ENCODE measurements at places on chromosomes 4 and X.

GRCh38 chr4:147799986-147800555, 68.2 kb downstream of the ARHGAP10 start:
- DNase-seq, result no peak

DNA sequence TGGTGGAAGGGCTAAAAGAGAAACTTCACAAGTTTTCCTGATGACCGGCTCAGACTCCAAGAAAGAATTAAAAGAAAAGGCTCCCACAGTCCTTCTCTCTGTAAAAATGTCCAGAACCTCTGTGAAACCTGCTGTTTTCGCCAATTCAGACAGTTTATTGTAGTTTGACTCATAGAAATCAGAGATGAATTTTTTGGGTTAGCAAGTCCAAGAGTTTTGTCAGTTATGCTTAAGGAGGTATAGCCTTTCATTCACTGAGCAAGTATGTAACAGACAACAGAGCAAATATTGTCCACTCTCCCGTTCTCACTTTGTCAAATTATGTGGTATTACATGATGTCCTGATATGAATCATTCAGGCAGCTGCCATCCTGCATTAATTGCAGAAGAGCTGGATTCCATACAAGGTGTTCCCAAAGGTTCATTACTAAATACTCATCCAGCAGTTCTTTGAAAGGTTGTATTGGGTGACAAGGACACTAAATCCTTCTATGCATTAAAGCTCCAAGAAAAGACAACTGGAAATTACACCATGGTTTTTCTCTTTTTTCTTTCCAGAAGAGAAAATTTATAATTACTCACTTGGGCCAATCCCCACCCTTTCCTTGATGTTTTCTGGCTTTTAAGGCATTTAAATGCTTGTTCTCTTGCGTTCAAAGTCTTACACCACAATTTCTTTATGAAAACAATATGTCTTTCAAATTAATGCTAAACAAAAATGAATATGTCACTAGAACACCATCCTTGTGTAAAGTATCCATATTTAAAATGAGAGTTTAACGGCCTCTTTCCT, 30.0 kb upstream of the PLAC1 start:
- no peak for DNase-seq

GRCh38 chrX:33142331-33142730, 69.0 kb downstream of the DMD start:
- no peak for DNase-seq

DNA sequence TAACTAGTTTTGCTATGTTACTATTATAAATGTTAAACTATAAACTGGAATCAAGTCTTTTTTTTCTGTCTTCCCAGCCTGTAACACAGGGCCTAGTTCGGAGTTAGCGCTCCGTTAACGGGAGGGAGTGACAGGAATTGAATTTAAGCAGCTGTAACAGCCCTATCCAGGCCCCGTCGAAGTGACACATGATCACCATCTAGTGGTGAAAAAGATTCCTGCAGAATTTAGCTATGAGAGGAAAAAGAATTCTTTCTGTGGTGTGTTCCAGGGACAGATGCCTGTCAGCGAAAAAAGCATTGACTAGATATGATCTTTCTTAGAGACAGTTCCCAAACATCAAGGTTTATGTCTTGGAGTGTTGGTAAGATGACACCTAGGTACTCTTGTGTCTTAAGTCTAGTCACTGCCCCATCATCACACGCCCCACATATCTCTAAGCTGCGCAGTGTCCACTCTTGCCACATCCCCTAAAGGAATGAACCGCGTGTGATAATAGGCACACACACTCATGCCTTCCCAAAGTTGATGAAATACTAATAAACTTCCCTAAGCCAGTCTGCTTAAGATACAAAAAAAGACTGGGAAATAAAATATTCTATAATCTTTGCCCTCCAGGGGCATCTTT, 2.1 kb downstream of the GAB3 start:
- no peak for DNase-seq

DNA sequence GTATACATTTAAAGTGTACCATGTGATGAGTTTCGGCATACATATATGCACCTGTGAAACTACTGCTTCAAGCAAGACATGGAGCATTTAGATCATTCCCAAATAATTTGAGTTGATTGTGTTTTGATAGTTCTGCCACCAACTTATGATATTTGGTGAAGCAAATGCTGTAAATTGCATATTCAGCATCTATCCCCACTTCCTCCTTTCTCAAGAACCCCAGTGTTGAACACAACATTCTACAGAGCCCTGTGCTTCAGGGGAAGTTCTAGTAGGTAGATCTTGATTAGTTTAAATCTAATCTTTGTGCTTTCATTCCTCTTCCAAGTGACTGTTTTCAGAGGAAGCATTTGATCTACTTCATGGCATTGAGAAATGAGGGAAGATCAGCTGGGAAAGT, 5.4 kb upstream of the SHROOM3 start:
- no peak for DNase-seq
